Central memory CD4-positive, alpha-beta T cell (primary cell): ENCODE measurements at places on chromosomes 13 and 19.

DNA sequence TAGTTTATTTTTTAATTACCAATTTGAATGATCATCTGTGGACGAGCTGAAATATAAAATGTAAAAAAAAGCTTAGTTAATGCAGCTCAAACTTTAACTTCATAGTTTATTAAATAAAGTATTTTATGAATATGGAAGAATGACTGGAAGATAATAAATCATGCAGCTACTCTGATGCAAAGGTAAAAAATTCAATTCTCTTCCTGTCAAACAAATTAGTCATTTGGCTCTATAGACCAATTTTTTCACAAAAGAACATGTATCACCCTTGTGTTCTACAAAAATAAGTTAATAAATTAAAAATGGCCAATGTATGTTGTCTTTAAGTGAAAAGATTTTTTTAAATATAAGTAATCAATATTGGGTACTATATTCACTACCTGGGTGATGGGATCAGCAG is 26.2 kb downstream of the EXOSC8 start:
- no peak for DNase-seq

DNA sequence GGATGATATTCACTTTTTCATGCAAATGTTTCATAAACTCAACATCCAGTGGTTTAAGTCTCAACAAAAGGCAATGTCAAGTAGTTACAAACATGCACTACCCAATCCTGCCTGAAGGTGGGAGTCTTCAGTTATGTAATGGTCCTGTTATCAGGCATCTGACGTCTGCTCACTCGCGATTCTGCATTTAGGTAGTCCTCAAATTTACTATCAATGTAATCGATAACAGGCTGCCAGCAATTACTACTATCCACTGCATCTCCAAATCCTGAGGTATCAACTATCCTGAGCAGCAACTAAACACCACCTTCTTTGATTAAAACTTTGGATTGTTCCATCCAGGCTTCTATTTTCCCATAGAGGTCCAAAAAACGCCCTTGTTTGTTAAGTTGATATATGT is 51.2 kb downstream of the NLRP12 start:
- peak; percentile 17 for DNase-seq

- no peak for DNase-seq
Observed at GRCh38 chr13:98925949-98926348, 51.9 kb downstream of the DOCK9 start.

DNA sequence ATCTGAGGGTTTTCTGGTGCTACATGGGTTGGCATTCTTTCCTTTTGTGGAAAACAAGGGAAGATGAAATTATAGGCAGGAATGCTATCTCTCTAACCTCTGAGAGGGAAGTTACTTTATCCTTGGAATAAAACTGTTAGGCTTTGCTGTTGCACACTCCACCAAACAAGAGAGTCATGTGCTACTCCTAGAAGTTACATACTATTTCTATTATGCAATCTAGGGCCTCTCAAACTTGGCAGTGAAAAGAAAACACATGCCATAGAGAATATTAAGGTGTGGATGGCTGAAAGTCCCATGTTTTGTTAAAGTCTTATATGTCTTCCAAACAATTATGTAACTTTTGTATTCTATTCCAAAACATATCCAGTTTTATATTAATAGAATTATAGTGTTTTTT is 367.9 kb downstream of the SLC7A1 start:
- no peak for DNase-seq

GRCh38 chr19:18709546-18709945 is 26.1 kb downstream of the CRTC1 start:
- DNase-seq, result no peak

GRCh38 chr19:15516363-15516762 is 8.0 kb downstream of the CYP4F22 start:
- DNase-seq, result no peak

- DNase-seq, result no peak
Observed at GRCh38 chr13:42950181-42950580, 41.9 kb downstream of the EPSTI1 start.

DNA sequence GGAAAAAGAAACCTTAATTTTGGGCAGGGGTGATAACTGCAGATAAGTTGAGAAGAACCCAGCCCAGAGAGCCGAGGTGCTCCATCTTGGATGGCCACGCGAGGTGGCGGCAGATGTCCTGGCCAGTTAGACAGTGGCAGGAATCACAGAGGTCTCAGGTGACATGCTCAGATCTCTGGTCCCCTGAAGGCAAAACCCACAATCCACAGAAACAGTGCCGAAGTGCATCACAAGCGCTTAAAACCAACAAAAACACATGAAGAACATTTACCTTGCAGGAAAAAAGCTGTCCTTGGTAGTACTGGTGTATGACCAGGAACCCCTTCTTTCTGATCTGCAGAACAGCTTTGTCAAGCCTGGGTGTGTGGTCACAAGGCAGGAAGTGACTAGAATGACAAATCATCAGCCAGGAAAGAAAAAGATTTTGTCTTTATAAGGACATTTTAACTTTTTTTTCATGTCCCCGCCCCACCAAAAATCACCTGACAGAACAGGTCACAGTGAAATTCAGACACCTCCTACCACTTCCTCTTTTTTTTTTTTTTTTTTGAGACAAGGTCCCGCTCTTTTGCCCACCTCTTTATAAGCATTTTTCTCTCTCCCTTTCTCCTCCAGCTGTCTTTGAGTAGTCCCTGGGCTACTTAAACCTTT is at the start of gene LCP1:
LCP1 (minus strand) TSS at position 338 of the 651 bp plus-strand sequence. CDS start 22,515 bp downstream, outside the sequence.
- peak; percentile 95 for DNase-seq

DNA sequence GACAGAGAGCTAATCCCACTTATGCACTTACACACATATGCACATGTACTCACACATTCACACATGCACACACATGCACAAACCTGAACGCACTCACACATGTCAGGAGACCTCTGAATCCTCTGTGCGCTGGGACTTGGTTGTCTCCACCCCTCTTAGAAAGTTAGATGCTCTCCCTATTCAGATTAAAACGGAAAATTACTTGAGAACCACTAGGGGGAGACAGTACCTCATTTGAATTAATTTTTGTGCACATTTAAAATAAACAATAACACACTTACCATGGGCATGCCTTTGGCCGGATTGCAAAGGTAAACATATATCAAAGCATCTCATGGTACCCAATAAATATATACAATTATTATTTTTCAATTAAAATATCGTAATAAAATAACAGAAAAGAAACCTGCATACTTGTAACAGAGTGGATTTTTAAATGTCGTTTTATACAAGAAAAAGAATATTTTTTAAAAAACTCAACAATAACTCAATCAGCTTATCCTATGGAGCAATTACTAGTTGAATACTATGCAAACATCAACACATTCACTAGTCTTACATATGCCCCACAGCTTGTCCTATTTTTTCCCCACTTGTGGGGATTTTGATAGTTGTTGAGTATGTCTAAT is 9.5 kb upstream of the LILRB4 start:
- DNase-seq, result no peak

DNA sequence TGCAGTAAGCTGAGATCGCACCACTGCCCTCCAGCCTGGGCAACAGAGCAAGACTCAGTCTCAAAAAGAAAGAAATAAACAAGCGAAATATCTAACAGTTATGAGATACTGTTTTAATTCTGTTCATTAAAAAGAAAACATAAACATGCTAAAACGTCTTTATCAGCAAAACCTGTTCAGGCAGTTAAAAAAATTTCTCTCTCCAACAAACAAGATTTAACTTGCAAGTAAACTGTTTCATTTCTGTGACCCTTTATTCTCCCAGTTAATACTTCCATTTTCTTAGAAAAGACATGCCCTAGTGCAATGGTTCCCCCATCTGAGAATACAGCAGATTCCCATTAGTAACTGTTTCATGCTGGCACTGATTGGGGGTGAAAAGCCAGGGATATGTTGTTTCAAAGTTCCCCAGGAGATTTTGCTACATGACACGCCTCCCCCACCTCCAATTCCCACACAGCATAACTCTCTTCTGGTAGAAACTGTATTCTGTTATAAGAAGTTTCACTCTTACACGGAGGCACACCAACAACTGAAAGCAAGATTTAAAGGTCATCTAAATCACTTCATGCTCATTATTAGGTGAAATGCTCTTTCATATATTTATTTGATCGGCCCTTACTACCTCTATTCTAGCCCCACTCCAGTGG is 24.4 kb downstream of the ELF1 start:
- no peak for DNase-seq

GRCh38 chr19:28264556-28264955 is 948.4 kb downstream of the UQCRFS1 start:
- DNase-seq, result no peak

GRCh38 chr13:41562541-41563178 is 105.3 kb downstream of the RGCC start:
- DNase-seq, result no peak

- no peak for DNase-seq
Observed at GRCh38 chr13:72823724-72824123, 41.8 kb downstream of the PIBF1 start.

DNA sequence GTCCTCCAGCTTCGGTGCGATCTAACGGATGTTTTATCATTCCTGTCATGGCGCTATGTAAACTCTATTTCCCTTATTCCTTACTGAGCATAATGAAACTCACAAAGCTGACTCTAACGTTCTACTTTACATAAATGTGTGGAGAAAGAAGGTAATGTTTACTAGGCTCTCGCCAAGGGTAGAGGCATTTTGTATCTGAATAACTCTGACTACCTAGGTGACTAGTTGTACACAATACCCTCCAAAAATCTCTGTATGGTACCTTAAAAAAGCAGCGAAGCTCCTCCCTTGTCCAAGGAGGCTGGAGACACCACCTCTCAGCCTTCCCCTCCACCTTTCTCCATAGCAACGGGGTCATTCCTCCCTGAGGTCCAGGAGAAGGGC is 316 bp upstream of the ZNF530 start:
- DNase-seq, result no peak
